ENCODE measurements at places on chromosomes 4 and X.

GRCh38 chrX:17174671-17175070, 200.3 kb upstream of the NHS start:
- no peak for DNase-seq

DNA sequence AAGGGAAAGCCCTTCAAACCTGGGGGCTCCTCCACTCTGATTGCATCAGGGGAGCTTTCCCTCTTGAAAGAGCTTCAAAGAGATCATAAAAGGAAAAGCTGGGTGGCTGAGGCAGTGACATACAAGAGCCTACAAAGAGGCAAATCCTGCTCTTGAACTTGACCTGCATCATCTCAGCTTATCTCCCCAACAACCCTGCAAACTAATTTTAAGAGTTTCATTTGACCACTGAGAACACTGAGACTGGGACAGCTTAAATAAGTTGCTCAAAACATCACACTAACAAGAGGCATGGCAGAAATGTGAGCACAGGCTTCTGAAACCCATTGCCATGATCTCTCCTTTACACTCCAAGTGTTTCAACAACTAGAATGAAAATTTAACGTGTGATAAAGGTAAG, 101.6 kb upstream of the PPARGC1A start:
- no peak for DNase-seq

DNA sequence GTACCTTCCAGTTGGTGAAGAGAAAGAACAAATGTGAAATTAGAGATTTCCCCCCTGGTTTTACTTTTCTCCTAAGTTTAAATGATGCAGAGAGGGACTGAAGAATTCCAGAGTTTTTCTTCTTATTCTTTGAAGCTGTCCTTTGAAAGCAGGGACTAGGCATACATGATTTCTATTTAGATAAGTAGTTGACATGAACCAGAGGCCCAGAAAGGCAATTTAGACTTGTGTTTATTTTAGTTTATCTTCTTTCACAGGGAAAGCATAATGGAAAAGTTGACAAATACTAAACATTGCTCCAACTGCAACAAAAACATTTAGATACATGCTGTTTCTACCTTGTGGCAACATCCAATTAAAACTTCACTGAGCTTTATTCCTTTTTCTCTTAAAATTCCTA, 32.0 kb downstream of the PTPN13 start:
- no peak for DNase-seq

- no peak for DNase-seq
Observed at GRCh38 chr4:89245459-89245858, 62.1 kb downstream of the GPRIN3 start.

- DNase-seq = no peak
Observed at GRCh38 chr4:77500801-77501200, 104.8 kb upstream of the CXCL13 start.

DNA sequence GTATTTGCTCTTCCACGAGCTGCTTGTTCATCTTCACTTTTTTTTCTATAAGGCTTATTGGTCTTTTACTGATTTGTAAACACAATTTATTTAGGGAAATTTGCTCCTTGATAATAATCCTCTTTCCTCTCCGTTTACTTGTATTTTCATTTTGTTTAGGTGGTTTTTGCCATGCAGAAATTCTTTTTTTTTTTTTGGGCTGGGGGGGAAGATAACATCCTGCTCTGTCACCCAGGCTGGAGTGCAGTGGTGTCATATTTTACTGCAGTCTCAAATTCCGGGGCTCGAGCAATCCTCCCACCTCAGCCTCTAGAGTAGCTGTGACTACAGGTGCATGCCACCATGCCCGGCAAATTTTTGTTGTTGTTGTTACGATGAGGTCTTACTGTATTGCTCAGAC, 31.6 kb upstream of the BRS3 start:
- no peak for DNase-seq

Data from activated CD4-positive, alpha-beta T cell treated with anti-CD3 and anti-CD28 coated beads for 48 hours (primary cell).